ENCODE measurements at places on chromosomes 3 and 15.
A peak's percentile ranks its signal among the peaks of the same experiment; 100 is the strongest.

DNA sequence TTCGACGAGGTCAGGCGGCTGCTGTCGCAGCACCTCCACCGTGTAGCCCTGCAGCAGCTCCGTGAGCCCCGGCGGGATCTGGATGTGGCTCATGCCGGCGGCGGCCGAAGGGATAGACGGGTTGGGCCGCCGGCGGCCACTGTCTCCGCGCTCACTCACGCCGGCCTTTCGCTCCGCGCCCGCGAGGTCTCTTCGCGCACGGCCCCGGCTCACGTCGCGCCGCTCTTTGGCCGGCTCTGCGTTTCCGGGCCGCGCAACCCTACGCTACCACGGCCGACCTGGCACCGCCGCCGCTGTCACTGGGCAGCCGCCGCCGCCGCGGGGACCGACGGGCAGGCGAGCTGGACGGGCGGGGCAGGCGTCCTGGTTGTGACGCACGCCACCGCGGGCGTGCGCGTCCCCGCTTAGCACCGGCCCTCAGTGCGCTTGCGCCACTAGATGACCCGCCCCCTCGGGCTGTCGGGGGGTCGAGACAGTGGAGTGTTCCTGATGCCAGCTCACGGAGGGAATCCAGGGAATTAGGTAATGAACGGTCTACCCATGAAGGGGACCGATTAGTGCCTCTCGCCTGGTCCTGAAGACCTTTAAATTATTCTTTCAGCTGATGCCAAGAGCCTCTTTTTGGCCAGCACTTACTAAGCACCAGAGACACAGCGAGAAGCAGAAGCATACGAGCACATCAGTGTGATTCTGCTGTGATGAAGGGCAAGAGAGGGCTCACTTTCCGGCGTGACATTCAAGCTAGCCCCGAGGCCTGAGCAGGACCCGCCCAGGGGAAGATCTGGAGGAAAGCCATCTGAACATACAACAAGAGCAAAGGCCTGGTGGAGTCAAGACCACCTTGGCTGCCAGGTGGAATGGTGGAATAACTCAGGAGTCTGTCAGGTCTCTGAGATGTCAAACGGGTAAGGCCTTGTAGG lies at the start of gene PRKAR2A:
TSS of gene PRKAR2A (minus strand) at position 371 of the 920 bp plus-strand sequence. CDS start at position 93, 278 bp downstream.
- peak; percentile 66 for DNase-seq

DNA sequence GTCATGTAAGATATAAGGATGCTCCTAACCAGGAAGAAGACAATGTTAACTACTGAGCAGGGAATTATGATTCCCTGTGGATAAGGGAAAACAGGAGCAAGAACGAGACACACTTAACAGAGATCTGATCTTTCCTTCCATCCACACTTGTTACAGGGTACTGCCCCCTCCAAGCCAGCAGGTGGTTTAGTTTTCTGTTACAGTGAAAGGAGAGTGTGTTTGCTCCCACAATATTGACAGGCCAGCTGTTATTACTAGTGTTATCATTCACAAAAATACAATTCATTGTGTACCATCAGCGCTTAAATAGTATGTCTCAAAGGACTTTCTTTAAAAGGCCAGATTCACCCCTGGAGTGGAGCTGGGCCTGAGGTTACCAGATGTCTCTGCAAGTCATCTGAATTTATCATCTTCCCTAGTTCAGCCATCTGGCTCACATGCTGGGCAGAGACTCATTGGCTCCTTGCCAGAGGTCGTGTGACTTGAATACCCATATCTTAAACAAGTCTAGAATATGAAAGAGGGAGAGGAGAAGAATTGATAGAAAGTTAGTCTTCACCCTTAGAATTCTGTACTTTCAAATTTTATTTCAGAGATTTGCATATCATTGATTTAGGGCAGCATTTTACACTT lies 16.8 kb upstream of the FMN1 start:
- no peak for DNase-seq

- DNase-seq: no peak
Measured at GRCh38 chr3:105606016-105606415, 239.3 kb downstream of the ALCAM start.

DNA sequence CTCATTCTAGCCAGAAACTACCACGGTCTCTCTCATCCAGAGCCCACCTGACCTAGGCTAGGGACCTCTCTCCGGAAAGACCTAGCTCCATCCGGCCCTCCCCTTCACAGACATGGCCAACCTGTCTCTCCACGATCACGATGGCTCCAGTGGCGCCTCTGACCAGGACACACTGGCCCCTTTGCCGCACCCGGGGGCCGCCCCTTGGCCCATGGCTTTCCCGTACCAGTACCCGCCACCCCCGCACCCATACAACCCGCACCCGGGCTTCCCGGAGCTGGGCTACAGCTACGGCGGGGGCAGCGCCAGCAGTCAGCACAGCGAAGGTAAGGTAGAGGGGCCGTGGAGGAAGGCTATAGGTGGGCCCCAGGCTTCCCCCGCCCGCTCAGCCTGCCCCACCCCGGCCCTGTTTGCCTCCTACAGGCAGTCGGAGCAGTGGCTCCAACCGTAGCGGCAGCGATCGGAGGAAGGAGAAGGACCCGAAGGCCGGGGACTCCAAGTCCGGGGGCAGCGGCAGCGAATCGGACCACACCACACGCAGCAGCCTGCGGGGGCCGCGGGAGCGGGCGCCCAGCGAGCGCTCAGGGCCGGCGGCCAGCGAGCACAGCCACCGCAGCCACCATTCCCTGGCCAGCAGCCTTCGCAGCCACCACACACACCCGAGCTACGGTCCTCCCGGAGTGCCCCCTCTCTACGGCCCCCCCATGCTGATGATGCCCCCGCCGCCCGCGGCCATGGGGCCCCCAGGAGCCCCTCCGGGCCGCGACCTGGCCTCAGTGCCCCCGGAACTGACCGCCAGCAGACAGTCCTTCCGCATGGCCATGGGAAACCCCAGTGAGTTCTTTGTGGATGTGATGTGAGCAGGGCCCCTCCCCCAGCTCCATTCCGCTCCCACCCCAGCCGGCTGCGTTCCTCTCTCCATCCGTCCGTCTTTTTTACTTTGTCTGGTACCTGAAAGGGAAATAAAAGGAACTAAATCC lies 4.5 kb upstream of the AP2M1 start:
- no peak for DNase-seq

DNA sequence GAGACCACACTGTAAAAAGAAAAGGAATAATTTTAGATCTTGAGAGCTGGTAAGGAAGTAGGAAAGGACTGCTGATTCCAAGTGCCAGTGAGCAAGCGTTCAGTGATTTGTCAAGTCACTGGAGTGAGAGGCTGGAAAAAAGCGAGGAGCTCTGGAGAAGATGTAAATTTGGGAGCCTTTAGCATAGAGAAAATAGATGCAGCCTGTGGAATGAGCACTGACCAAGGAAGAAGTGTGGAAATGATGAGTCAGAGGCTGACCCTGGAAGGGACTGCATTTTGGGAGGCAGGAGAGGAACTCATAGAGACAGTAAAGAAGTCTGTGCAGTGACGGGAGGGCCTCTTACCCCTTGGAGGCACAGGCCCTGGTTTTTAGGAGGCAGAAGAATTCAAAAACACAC lies 17.1 kb upstream of the ABTB1 start:
- no peak for DNase-seq
